ENCODE measurements at places on chromosomes 7 and 10.
A peak's percentile ranks its signal among the peaks of the same experiment; 100 is the strongest.

- DNase-seq: no peak
Observed at GRCh38 chr7:91671245-91671644, 209.3 kb downstream of the MTERF1 start.

GRCh38 chr10:67666416-67667034, 29.5 kb downstream of the CTNNA3 start:
- DNase-seq: peak; percentile 19

DNA sequence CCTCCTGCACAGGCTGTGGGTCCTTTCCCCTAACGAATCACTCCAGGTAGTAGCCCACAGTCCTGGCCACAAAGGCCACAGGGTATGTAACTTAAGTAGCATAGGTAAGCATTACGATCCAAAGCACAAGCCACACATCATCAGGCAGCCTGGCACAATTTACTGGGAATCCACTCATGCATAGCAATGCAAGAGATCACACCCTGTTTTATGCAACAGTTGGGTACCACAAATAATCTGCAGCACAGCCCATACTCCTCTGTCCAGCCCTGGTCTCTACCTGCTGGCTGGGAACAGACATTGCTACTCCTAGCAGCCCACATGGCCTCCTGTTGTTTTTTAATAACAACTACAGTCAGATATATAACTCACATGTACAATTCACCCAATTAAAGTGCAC, 34.3 kb downstream of the SRPK2 start:
- DNase-seq: no peak

DNA sequence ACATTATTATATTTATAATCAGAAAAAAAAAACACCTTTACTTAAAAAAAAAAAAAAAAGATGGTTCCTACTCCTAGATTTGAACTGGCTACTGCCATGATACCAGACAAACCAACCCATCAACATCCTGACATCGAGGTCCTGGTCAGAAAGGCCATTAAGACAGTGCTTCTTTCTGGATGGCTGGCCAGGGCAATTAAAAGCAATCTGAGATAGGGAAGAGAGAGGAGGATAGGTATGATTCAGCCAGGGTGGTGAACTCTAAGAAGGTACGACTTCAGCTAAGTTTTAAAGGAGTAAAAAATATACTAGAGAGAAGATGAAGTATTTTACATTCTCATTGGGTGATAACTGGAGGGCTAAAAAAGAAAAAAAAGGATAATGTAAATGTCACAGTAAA, 139.0 kb downstream of the DOCK4 start:
- DNase-seq: no peak

GRCh38 chr7:124630395-124630794, 135.2 kb downstream of the GPR37 start:
- DNase-seq: no peak

DNA sequence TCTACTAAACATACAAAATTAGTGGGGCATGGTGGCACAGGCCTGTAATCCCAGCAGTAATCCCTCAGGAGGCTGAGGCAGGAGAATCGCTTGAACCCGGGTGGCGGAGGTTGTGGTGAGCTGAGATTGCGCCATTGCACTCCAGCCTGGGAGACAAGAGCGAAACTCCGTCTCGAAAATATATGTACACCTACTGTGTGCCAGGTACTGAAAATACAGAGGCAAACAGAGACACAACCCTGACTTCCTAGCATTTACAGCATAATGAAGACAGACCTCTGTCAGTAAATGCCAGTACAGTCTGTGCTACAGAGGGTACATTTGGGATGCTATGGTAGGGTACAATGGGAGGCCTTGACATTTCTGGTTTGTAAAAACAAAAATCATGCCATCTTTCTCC, 66.6 kb downstream of the ABCC2 start:
- no peak for DNase-seq

- no peak for DNase-seq
Observed at GRCh38 chr7:154867068-154867467, 135.9 kb downstream of the PAXIP1 start.

GRCh38 chr7:138064856-138065357, 11.4 kb upstream of the AKR1D1 start:
- peak; percentile 70 for DNase-seq

- no peak for DNase-seq
Observed at GRCh38 chr7:22860784-22861482, 38.3 kb upstream of the TOMM7 start.

DNA sequence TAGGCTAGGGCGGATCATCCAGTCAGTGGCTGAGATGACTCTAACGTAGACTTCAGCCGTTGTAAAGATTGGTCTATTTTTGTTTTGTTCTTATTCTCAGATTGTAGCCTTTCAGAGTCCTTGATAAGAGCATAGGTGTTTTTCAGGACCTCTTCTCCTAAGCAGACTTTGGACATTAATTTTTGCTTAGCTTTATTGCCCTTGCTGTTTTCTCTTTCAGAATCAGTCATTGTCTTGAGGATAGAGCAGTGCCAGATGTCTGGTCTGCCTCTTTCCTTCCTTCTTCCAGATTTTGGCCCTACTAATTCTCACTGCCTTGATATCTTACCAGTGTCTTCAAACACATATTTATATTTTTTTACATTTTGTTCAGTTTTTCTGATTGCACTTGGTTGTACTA, 49.5 kb downstream of the C1GALT1 start:
- DNase-seq: no peak

DNA sequence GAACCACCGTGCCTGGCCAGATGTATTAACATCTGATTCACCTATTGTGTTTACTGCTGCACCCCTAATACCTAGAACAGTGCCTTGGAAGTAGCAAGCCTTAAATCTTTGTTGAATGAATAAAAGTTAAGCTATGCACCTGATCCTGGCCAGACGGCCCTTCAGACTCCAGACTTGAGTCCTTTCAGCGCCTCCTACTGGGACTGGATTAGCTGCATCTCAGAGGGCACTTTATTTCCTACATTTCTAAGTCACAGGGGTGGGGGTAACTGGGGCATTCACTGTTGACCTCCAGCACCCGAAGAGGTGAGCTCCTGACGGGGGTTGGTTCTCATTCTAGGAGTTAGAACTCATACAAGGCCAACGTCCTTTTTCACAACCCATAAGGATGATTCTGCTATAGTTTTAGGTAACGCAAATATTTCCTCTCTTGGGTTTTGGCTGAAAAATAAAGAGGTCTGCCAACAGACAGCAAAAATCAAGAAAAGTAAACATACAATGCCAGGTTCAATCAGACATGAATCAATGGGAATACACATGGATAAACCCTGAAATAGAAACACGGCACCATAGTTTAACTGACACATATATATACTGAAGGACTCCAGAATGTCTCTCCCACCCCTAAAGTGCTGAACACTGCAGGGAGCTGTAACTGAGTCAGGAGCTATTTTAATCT, 48.0 kb upstream of the DLG5 start:
- peak; percentile 74 for DNase-seq

DNA sequence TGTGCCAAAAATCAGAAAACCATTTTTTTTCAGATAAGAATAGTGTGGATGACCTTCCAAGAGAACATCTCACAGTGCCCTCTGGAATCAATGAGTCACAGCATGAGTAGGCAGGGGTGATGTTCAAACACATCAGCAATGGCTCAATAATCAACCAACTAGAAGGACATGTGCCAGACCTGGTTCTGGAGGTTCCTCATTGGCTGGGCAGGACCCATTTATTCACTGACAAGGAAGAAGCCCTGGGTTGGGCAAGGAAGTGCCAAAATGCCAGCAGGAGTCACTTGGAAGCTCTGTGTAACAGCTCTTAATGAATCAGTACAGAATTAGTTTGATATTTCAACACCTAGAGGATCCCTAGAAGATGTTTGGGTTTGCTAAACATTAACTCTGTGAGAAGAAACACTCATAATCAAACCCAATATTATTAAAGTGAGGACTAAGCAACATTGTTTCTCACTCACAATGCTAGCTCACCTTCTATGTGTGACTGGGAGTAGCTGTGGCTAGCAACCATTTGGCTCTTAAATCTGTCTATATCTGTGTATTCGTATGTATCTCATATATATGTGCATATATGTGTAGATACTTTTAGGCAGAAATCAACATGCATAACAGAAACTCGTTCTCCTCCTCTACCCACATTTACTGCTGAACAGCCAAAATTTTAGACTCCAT, 72.3 kb upstream of the APBB1IP start:
- DNase-seq: peak; percentile 6

- DNase-seq: no peak
Observed at GRCh38 chr7:468681-469562, 50.7 kb downstream of the PDGFA start.

DNA sequence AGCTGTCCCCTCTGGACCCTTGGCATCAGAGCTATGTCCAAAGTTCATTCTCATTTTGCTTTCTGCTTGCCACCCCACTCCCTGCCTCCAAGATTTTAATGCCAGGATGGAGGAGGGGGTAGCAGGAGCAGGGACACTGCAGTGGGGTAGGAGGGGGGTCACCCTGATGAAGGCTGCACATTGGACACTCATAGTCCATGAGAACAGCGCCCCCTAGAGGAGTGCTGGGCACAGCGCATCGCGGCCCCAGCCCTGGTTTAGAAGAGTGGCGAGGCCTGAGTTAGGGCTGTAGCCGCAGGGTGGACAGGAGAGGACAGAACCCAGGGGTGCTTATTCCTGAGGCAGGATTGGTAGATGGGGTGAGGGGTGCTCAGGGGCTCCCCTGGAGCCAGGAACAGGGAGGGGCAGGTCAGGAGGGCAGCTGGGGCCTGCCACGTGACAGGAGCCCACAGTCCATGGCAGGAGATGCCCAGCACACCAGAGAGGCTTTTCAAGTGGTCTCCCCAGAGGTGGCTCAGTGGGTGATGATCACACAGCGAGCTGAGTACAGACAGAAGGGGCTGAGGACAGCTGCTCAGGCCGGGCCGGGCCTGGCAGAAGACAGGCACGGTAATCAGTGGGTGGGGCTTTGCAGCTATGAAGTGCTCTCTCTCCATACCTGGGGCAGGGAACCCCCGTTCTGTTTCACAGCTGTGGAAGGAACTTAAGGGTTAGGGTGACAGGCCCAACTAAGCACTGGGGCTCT, 71.4 kb downstream of the NEURL1 start:
- DNase-seq: peak; percentile 49

DNA sequence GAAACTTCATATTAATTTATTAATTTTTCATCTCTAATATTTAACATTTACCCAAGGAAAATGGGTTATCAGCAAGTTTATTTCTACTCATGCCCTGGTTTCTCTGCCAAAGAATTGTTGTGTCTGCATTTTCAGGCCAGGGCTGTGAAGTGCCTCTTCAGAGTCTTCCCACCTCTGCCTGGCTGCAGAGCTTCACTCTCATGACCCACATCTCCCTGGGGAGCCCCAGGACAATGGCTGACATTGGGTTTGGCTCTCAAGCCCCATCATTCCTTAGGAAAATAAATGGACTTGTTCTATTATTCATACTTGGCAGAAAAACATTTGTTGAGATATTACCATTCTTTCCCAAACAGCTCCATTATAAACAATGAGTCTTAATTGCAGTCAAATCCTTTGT, 30.3 kb downstream of the CACNA2D1 start:
- no peak for DNase-seq

DNA sequence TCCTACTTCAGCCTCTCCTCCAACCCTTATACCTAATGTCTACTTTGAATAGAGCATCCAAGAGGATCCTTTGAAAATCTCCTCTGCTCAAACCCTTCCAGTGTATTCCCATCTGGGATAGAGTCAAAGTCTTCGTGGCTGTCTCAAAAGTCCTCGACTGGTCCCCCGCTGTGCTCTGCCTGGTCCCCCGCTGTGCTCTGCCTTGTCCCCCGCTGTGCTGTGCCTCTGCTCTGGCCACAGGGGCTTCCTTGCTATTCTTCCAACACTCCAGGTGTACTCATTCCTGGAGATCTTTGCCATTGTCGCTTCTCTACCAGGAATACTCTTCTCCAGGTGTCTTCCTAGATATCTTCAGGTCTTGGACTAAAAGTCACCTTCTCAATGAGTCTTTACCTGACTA, 36.1 kb upstream of the COMMD3 start:
- DNase-seq: no peak

DNA sequence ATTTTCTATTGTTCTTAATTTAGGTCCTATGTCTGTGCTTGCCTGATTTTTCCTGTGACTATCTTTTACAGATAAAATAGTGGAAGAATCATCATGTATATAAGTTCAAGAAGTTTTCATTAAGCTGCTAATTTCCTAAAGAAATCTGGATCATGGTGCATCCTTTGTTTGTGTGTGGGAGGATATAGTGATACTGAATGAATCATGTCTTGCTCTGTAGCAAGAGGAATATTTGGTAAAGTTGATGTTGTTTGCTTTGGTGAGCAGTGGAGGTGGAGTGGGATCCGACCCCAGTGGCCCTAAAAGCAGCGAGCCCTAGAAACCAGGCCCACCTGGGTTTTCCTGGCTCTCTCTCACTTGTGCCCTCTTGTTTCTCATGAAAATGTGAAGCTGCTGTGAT, 83.7 kb downstream of the CCNY start:
- DNase-seq: no peak

DNA sequence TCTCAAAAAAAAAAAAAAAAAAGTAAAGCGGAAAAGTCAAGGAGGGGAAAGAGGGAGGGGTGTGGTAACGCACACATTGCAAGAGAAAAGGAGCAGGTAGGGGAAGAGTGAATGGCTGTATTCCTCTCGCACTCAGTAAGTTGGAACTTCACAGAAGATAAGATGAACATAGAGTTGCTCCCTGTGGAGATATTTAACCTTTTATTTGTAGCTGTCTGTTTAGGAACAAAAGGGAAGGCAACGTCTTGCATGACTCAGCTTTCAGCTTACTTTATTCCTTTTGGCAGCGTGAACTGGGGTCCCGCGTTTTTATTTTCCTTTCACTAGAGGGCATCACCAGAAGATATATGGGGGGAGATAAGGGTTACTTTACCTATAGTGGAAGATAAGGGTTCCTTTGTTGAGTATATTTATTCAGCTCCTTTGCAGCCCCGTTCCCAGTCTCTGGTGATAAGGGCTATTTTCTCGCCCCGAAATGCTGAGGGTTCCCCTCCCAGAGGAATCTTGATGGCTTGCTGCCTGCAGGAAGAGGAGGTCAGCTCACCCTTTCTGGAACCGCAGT, 78.5 kb downstream of the APBB1IP start:
- peak; percentile 18 for DNase-seq

- no peak for DNase-seq
Observed at GRCh38 chr10:32109603-32110002, 53.4 kb upstream of the KIF5B start.

- no peak for DNase-seq
Observed at GRCh38 chr7:92609921-92610518, 19.8 kb upstream of the FAM133B start.

GRCh38 chr7:158820656-158821055, 8.7 kb downstream of the ESYT2 start:
- DNase-seq: no peak

DNA sequence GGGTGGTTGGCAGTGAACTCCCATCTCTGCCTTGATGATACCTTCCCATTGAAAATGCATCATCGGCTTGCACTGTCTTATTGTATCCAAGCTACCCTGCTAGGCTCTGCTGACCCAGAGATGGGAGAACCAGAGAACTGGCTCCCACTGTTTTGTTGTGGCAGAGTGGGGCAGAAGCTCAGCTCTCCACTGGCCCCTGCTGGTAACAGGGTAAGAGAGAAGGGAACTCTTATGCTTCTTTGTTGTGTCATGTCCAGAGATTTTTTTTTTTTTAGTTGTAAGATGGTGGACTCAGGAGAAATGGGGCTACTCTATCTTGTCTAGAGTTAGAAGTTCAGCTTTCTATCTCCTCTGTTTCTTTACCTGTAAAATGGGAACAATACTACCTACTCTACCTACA, 100.5 kb upstream of the SDK1 start:
- DNase-seq: peak; percentile 35

Measured in hepatocyte (in vitro differentiated cells).